ENCODE measurements at places on chromosomes 11 and 22.

DNA sequence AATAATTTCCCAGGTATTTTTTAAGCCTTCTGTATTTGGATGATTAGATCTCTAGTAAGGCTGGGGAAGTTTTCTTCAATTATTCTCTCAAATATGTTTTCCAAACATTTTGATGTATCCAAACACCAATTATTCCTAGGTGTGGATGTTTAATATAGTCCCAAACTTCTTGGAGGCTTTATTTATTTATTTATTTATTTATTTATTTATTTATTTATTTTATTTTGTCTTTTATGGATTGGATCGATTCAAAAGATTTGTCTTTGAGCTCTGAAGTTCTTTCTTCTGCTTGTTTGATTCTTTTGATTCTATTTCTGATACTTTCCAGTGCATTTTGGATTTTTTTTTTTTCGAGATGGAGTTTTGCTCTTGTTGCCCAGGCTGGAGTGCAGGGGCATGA lies 2267.9 kb upstream of the RAG2 start:
- DNase-seq: no peak

GRCh38 chr22:26581026-26581425 lies 8.9 kb downstream of the TPST2 start:
- DNase-seq: no peak

DNA sequence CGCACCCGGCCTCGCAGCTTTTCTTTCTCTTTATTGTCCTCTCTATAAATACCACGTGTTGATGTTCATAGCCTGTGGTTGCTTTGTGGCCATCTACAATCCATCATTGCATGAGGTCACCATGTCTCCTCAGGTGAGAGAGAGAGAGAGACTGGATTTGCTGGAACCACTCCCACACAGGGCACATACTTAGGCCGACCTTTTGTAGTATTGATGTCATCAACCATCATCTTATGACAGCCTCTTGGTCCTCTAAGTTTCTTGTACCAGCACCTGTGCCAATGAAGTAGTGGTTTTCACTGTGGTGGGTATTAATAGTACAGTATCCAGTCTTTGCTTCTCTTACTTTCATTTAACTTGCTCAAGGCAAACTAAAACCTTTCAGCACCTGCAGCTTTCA lies 22.8 kb upstream of the P2RY6 start:
- DNase-seq: no peak

GRCh38 chr11:93059117-93059957 lies 89.9 kb downstream of the MTNR1B start:
- no peak for DNase-seq

GRCh38 chr22:45642986-45643385 lies 28.6 kb upstream of the ATXN10 start:
- no peak for DNase-seq

DNA sequence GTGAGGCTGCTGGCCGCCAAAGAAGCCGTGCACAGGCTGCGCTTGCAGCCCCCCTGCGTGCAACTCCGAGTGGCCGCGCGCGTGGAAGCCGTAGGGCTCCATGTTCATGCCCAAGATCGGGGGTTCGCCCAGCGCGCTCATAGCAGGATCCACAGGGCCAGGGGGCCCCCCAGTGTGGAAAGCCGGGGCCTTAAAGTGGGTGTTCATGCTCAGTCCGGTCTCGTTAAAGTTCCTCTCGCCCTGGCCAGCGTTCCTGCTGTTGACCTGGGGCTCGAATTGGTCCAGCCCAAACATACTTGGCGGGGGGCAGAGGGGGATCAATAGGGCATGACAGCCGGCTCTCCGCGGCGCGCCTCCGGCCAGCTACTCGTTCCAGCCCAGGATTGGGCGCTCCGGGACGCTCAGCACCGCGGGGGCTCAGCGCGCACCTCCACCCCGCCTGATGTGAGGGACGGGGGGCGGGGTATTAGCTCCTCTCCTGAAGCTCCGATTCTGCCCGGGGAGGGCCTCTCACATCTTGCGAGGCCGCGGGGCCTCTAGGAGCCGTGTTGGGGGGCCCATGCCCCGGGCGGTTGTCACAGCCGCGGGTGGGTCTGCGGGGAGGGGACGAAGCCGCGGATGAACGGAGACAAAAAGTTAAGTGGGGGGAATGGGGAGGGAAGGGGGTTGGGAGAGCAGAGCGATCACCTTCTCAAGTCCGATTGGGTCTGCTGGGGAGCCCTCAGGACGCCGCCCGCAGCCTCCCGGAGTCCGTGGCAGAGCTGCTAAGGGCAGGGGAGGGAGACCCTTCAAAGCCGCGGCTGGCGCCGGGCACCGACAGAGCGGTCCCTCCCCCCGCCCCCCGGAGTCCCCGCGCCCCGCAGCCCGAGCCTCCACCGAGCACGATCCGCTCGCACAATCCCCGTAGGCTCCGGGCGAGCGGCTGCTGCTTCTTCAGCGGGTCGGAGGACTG lies 1.0 kb downstream of the MN1 start:
- no peak for DNase-seq

DNA sequence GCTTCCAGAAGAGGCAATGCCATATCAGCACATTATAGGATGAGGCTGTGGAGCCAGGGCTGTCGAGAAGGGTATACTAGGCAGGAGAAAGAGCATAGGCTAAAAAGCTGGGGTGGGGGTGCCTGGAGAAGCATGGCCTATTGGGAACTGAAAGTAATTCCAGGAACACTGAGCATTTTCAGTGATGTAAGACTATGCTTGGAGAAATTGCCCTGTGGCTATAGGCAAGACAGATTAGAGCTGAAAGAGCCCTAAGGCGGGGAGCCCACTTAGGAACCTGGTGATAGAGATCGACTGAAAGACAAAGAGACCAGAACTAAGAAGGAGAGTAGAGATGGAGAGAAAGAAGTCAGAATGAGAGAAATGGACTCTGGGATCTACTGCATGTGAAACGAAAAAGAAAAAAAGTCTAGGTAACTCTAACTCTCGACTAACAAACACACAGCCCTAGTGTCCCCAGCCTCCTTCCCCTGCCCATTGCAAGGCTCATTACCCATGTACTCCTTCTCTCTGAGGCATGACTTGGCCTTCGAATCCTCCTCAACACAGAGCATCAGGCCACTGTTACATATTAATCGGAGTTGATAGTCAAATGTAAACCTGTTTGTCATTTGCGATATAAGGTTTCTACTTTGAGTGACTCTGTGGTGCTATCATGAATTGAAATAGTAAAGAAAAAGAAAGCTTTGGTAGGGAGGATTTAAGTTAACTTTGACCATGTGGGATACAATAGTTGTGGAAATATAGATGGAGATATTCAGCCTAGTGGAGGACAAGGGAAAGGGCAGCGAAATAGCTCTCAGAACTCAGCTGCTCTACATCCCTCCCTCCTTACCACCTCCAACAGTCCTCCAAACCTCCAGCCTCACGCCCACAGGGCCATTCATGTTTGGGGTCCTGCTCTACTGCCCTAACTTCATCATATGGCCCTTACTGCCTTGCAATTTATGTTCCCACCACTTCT lies 52.3 kb upstream of the BMAL1 start:
- DNase-seq: no peak

DNA sequence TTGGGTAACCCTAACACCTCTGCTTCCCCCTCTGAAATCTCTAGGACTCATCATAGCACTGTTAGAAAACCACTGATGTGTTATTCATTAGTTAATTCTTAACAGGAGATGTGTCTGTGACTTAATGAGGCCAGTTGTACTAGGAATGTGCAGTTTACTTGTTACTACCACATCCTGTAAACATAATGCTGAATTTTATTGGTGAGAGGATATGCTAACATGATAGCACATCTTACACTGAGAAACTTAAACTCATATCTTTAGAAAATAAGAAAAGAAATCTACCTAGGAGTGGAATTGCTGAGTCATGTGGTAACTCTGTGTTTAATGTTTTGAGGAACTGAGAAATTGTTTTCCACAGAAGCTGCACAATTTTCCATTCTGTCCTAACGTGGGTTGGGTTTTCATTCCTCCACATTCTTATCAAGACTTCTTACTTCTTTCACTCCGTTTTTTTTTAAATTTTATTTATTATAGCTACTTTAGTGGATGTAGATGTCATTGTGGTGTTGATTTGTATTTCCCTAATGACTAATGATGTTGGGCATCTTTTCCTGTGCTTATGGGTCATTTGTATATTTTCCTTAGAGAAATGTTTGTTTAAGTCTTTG lies 33.7 kb downstream of the RNF121 start:
- no peak for DNase-seq

DNA sequence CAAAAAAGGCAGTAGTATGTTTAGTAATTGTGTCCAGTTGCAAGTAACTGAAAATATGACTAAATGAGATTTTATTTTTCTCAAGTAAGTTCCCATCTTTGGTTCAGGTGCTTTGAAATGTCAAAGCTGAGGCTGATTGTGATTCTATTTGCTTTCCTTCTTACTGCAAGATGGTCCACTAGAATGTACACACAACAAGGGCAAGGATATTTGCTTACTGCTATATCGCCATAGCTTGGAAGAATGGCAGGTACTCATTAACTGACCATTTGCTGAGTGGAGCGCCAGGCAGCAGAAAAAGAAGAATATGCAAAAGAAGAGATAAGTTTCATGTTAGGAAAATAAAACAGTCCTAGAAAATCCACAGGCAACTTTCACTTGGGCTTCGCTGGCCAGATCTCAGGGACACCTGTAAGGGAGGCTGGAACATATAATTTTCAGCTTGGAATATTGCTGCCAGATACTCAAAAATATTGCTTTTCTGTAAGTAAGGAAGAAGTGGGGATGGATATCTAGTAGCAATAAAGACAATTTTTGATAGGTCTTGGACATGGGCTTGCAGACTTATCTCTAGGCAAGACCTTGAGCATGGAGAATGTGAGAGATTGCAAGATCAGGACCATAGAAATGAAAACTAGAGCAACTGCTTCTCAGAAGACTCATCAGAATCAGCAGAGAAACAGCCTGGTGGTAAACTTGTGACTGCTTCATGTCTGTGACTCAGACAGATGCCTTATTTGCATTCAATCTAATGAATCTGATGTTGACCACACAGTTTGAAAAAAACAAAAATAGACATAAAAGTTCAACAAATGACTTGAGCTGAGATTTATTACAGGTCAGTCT lies 44.8 kb upstream of the OR9Q1 start:
- DNase-seq: no peak

DNA sequence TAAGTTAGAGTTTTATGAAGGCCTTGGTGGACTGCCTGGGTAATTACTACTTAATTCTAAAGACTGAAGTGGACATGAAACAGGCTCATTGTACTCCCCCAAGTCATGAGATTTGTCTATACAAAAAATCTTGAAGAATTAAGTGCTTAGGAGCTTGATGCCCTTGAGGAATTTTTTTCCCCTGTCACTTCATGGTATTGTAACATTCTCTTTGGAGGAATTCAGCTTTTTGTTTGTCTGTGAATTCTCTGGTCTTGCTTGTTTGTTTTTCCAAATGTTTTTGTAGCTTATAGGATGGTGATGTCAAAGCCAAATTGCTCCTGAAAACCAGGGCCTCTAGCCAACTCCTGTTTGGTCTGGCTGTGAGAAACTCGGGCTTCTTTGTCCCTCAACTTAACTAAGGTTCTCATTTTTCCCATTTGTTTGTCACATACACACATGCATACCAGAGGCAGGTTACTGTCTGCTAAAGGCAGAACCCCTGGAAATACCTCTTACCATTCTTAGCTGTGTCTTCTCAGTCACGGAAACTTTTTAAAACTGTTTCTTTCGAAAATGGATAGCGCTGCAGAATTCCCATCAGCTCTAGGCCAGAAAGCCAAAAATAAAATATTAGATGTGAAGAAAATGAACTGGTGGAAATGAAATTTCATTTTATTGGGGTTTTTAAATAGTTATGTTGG lies 66.9 kb downstream of the AMOTL1 start:
- DNase-seq: no peak

DNA sequence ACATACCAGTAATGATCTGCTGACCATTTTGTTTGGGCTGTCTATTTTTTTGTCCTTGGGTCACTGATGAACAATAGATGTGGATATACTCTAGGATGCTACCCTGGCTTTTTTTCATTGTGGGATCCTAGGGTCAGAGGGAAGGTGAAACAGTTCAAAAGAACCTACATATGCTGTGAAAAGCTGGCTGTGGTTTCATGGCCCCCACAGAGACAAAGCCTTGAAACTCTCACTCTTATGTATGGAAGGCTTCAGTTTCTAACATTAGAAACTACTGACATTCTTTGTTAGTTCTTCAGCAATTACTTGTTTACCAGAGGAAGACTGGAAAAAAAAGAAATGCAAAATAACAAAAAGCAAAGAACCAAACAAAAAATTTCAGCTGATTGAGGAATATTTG lies 250.7 kb downstream of the FAT3 start:
- DNase-seq: no peak

GRCh38 chr11:126594921-126595367 lies 239.5 kb downstream of the ST3GAL4 start:
- no peak for DNase-seq

DNA sequence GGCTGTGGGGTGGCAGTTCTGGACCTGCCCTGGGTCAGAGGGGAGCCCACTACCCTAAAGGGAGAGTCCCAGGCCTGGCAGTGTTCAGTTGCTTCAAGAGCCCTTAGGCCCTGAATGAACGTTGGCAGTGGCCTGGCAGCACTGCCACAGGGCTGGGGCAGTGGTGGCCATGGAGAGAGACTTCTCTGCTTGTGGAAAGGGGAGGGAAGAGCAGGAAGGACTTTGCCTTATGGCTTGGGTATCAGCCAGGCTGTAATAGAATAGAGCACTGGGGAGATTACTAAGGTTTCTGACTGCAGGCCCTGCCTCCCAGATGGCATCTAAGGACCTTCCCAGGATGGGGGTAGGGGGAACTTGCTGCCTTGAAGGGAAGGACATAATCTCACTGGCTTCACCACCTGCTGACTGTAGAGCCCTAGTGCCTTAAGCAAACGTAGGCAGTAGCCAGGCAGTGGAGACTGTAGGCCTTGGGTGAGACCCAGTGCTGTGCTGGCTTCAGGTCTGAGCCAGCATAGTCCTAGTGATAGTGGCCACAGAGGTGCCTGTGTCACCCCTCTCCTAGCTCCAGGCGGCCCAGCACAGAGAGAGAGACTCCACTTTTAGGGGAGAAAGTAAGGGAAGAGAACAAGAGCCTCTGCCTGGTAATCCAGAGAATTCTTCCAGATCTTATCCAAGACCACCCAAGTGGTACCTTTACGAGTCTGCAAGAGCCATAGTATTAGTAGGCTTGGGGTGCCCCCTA lies 27.6 kb downstream of the PLA2G6 start:
- DNase-seq: no peak

DNA sequence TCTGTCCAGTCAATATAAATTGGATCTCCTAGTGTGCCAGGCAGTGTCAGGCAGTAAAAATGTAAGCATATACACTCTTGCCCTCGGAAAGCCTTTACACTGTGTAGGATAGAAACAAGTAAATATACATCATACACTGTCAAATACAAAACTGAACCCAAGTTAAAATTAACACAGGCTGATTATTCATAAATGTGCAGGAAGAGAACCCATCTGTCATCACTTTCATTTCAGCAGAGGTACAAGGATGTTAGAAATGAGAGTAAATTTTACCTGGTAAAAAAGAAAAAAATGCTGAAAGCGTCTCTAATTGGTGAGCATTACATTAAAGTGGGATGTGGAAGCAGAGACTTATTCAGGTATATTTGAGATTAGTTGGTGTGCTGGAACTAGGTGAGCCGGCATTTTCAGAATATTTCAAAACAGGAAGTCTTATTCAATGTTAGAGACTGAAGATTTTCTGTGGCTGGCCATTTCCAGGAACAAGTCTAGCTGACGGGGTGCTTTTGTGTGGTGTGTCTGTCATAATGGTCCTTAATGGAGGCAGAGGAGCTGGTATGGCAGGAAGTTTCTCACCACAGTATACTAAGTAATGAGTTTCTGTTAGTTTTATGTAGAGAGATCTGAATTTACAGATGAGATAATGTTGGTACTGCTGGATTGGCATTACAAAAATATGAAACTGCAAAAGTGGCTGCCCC lies 192.6 kb downstream of the CASP12 start:
- DNase-seq: no peak

GRCh38 chr11:90250970-90251369 lies 28.1 kb upstream of the CHORDC1 start:
- no peak for DNase-seq
